ENCODE measurements at places on chromosomes 7 and 10. TPM values are rescaled to one million over a fixed set of nuclear protein-coding genes. Genes with fewer than 3 reads are reported as not detected.
A peak's percentile ranks its signal among the peaks of the same experiment; 100 is the strongest.

- no peak for DNase-seq
- H3K36me3 ChIP-seq = no peaks in the 10 kb centered on the region
- H3K27me3 ChIP-seq = no peaks in the 10 kb centered on the region
- H3K4me3 ChIP-seq = no peak overlapping the region
- H3K27ac ChIP-seq = no peak overlapping the region
Observed at GRCh38 chr7:13217768-13218167, 530.3 kb downstream of the ARL4A start.

GRCh38 chr10:90856964-90857634 lies 740 bp downstream of the HTR7 start:
- H3K4me1 ChIP-seq = peaks cover 48% of the 10 kb centered on the region
- H3K27ac ChIP-seq = no peak overlapping the region
- peak; percentile 31 for DNase-seq
- H3K4me3 ChIP-seq = peak overlapping the region; percentile 94

LRRC18 gene
- not detected for total RNA-seq

- no peaks in the 10 kb centered on the region for H3K36me3 ChIP-seq
- H3K27me3 ChIP-seq = no peaks in the 10 kb centered on the region
- no peak overlapping the region for H3K4me3 ChIP-seq
- H3K4me1 ChIP-seq = no peaks in the 10 kb centered on the region
Observed at GRCh38 chr7:125467996-125468854, 538.6 kb upstream of the POT1 start.

DNA sequence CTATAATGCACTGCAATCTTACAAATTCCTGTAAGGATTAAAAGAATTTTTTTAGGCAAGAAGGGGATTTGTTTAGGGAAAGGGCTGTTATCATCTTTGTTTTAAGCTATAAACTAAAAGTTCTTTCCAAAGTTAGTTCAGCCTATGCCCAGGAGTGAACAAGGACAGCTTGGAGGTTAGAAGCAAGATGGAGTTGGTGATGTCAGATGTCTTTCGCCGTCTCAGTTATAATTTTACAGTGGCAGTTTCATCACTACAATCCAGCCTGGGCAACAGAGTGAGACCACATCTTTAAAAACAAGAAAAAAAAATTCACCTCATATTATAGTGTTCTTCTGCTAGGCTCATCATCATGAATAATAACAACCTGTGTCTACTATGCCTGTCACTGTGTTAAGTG lies 2.1 kb upstream of the TOMM7 start:
- no peak for DNase-seq
- peaks cover 25% of the 10 kb centered on the region for H3K4me1 ChIP-seq
- H3K36me3 ChIP-seq = peaks cover 6% of the 10 kb centered on the region

DNA sequence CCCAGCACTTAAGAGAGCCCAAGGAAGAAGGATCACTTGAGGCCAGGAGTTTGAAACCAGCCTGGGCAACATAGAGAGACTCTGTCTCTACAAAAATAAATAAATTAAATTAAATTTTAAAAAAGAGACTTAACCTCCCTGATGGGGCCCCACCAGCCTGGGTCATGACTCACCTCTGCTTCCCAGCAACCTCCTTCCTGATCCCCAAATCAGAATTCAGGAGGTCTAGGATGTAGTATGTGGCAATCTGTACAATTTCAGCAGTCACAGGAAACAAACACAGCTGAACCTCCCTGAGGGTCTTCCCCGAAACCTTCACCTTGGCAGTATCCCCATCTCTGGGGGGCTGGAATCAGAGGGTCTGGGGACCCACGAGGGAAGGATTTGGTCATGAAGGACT lies 9.7 kb upstream of the PPP1R35 start:
- H3K4me3 ChIP-seq = no peak overlapping the region
- H3K27ac ChIP-seq = peak overlapping the region; percentile 45
- peaks cover 5% of the 10 kb centered on the region for H3K4me1 ChIP-seq
- no peaks in the 10 kb centered on the region for H3K36me3 ChIP-seq
- no peak for DNase-seq
